GM04504 (cell line): ENCODE measurements at places on chromosomes 6 and 20.

- DNase-seq, result no peak
Observed at GRCh38 chr20:57762531-57763234, 52.9 kb upstream of the PMEPA1 start.

DNA sequence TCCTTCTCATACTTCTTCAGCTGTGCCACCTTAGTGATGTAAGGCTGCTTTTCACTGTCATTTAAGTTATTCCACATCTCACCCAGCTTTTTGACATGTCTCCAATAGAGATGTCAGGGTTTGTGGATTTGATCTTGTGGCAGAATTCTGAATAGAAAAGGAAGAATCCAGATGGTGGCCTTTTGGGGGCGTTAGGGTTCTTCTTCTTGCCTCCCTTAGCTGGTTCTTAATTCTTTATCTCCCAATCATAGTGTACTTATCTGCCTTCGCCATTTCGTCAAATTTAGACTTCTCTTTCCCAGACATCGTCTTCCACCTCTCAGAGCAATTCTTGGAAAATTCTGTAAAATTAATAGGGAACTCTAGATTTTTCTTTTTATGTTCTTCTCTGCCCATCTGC is 422.9 kb downstream of the GJA1 start:
- no peak for DNase-seq

DNA sequence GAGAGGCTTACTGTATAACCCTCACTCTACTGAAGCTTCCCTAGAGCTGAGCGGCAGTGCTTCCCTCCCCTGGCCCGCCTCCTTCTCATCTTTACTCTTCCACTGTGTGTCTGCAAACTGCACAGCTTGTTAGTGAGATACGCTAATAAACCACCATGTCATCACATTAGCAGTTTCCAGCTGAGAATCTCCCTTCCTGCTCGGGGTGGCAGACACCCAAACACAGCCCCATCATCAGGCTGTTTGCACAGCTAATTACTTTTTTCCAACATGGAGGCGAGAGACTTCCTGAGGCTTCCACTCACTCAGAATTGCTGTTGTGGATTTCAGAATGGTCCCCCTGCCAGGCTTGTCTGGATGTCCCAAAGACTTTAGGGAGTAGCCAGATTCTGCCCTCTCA is 444.9 kb upstream of the SULF2 start:
- no peak for DNase-seq

DNA sequence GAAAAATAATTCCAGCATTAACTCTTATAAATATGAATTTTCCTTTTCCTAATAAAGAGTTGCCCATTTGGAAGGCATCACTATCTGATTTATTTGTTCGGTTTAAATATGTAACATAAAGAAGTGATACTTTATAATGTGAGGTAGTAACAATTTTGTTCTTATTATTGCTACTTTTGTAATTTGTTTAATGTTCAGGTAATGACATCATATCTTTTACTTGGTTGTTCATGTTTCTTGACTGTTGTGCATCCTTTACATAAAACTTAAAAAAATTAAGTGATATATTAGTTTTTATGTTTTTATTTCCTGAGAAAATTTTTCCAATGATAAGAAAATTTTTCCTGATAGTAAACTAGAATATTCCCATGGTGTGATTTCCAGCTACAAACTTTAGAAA is 124.6 kb downstream of the AFG1L start:
- no peak for DNase-seq

GRCh38 chr6:167502471-167502870 is 177.6 kb downstream of the TTLL2 start:
- DNase-seq, result no peak

DNA sequence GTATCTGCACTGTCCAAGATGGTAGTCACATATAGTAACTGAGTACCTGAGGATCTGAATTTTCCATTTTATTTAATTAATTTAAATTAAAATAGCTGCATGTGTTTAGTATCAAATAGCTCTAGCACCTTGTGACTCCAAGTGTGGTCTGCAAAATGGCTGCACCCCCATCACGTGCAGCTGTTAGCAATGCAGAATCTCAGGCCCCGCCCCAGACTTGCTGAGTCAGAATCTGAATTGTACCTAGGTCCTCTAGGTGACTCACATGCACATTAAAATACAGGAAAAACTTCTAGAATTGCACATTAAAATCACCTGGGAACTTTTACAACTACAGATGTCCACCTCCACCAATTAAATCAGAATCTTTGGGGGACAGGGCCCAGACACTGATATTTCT is 19.2 kb upstream of the FAM83C start:
- no peak for DNase-seq

- DNase-seq, result no peak
Observed at GRCh38 chr6:50905297-50905696, 86.6 kb downstream of the TFAP2B start.

DNA sequence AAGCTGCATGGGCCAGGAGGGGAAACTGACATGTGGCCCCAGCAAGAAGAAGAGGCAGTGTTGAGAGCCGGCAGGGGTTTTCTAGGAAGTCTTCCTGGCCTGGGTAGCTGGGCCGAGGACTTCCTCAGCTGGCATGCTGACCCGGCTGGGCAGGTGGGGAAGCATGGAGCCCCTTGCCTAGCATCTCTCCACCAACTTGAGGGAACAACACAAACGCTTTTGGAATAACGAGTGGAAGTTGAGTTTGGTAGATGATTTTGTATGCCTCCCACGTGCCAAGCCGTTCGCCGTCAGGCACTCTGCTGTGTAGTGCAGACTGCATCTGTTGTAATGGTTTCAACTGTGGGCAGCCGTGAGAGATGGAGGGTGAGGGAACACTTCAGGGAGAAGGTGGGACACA is 7.3 kb downstream of the TMEM181 start:
- no peak for DNase-seq

DNA sequence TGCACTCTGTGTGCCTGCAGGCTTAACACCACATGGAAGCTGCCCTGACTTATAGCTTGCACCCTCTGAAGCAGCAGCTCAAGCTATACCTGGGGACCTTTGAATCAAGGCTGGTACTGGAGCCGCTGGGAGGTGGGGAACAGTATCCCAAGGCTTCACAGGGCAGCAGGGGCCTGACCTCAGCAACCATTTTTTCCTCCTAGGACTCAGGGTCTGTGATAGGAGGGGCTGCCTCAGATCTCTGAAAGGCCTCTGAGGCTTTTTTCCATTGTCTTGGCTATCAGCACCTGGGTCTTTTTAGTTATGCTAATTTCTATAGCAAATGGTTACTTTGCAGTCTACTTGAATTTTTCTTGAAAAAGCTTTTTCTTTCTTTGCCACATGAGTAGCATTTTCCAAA is 80.2 kb upstream of the OPRM1 start:
- no peak for DNase-seq

- no peak for DNase-seq
Observed at GRCh38 chr6:53746442-53747103, 48.2 kb upstream of the LRRC1 start.
